8988T (cell line): ENCODE measurements at places on chromosomes 11 and 22.
A peak's percentile ranks its signal among the peaks of the same experiment; 100 is the strongest.

DNA sequence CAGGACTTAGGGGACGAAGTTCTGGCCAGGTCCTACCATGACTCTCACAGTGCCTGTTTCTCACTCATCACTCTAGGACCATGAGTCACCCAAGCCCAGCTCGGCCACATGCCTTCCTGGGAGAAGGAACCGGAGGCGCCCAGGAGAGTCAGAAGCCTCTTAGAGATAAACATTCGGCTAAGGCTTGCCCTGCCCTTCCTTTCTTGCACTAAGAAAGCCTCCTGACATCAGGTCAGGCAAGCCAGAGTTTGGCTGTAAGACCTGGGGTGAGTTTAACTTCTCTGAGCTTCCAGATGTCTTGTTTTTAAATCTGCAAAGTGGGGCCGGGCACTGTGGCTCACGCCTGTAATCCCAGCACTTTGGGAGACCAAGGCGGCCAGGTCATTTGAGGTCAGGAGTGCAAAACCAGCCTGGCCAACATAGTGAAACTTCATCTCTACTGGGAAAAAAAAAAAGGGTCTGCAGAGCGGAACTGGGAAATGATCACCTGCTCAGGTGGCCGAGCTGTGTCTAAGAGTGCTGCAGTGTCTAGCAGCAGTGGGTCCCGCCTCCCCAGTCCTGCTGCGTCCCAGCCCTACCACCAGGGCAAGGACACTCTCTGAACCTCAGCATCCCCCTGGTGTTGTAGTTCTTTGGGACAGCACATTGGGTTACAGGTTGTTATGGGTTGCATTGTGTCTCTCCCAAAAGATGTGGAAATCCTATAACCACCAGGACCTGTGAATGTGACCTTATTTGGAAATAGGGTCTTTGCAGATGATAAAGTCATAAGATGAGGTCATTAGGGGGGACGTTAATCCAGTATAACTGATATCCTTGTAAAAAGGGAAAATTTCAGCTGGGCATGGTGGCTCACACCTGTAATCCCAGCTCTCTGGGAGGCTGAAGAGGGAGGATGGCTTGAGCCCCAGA is 1.8 kb upstream of the CARS1 start:
- DNase-seq, result no peak

GRCh38 chr22:45535290-45535689 is 32.6 kb downstream of the FBLN1 start:
- DNase-seq, result no peak

- no peak for DNase-seq
These were observed 522 bp downstream of the TOB2 start for GRCh38 chr22:41446057-41446501.

- no peak for DNase-seq
These were observed 21.6 kb downstream of the AAMDC start for GRCh38 chr11:77842441-77843121.

- DNase-seq, result no peak
These were observed 81.7 kb downstream of the CCDC34 start for GRCh38 chr11:27281276-27281675.

GRCh38 chr22:49432211-49432896 is 395.3 kb downstream of the BRD1 start:
- no peak for DNase-seq

- no peak for DNase-seq
These were observed at the start of gene BCO2 for GRCh38 chr11:112174789-112175598. BCO2 (plus strand) TSS chr11:112175512; CDS start chr11:112175602, 90 bp downstream.

- peak; percentile 99 for DNase-seq
These were observed 13.9 kb downstream of the DUSP8 start for GRCh38 chr11:1557904-1558774.

- DNase-seq, result no peak
These were observed 76.4 kb downstream of the PRSS23 start for GRCh38 chr11:86876716-86877234.

- DNase-seq, result no peak
These were observed 3.9 kb upstream of the NCR3LG1 start for GRCh38 chr11:17347676-17348075.

- DNase-seq, result no peak
These were observed 15.2 kb downstream of the ATXN10 start for GRCh38 chr22:45686836-45687235.

GRCh38 chr11:48063424-48063978 is 83.1 kb downstream of the PTPRJ start:
- DNase-seq, result peak; percentile 48

DNA sequence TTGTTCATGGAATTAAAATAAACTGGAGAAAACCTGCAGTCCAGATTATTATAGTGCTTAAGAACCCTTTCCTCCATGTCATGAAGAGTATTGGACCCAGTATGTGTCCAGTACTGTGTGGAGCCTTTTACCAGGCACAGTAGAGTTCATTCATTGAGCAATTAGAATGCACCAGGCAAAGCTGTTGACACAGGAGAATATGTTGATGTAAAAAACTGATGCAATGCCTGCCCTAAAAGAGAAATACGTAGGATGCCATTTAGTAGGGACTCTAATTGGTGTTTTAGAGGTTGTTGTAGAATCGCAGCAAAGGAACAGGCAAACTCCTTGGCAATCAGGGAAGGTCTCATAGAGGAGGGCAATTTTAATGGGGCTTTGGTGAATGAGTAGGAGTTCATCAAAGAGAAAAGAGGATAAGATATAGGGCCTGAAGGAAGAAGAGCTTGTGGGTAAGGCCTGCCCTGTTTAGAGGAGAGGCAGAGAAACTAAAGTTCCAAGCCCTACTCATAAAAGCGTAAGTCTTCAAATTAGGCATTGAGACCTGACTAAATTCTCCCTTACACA is 126.4 kb downstream of the SEZ6L start:
- no peak for DNase-seq

DNA sequence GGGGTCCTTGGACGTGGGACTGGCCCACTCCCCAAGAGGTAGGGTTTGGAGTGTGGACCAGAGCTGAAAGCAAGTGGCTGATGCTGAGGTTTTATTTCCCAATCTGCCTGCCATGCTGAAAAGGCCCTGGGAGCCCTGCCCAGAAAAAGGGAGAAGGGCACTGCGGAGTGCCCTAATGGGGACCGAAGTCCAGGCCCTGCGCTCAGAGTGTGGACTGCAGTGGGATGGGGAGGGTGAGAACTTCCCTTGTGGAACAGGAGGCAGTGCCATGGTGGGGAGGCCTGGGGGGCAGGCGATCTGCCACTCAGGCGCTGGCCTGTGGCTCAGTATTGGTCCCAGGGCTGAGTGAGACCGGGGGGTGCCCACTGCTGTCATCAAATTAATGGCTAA is 4.3 kb downstream of the GPR152 start:
- no peak for DNase-seq

GRCh38 chr11:45092901-45093760 is 53.3 kb upstream of the PRDM11 start:
- DNase-seq, result no peak

DNA sequence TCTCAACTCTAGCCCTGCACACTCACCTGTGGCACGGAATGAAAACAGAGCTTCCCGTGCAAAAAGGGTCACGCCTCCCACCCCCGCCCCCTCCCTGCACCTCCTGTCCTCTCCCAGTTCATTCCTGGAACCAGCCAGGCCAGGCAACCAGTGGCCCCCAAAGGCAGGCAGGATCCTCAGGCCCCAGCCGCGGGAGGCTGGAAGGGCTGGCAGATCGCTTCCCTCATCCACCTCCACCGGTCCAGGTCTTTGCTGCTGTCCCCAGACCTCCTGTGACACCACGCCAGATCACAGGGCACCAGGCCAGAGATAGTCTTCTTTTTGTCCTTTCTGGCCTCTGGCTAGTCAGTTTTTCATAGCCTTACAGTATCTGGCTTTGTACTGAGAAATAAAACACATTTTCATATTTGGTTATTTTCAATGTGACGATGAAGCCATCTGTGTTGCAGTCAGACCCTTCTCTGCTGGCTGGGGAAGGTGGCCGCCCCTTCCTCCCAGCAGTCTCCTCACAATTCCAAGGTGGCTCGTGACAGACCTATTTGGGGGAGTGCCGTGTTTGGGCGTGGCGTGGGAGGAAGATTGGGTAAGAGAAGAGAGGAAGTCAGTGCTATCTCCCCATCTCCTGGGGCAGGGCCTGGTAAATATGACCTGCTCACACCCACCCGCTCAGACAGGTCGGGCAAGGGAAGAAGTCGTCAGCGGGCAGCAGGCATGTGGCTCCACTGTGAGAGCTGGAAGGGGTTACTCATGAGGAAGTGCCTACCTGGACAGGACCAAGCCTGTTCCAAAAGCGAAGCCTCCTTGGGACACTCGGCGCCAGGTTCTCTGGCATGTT is 9.1 kb downstream of the SSH3 start:
- DNase-seq, result no peak

DNA sequence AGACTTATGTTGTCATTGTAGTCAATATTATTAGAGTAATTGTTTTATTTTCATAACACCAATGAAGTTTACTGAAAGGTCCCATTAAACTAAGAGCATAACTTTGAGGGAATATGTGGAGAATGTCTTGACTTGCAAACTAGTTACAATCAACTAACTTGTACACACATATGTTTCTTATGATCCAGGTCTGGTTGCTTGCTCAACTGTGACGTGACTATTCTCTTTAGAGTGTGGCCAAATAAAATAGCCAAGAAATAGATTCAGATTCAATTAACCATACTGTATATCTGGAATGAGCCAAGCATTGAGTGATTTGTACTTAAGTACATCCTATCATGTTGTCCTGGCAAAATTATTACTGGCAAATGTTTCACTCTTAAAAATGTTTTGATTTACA is 101.7 kb downstream of the METTL15 start:
- DNase-seq, result no peak

GRCh38 chr11:29734287-29734686 is 282.5 kb downstream of the KCNA4 start:
- no peak for DNase-seq

GRCh38 chr22:24441406-24442351 is 14.3 kb downstream of the ADORA2A start:
- no peak for DNase-seq

DNA sequence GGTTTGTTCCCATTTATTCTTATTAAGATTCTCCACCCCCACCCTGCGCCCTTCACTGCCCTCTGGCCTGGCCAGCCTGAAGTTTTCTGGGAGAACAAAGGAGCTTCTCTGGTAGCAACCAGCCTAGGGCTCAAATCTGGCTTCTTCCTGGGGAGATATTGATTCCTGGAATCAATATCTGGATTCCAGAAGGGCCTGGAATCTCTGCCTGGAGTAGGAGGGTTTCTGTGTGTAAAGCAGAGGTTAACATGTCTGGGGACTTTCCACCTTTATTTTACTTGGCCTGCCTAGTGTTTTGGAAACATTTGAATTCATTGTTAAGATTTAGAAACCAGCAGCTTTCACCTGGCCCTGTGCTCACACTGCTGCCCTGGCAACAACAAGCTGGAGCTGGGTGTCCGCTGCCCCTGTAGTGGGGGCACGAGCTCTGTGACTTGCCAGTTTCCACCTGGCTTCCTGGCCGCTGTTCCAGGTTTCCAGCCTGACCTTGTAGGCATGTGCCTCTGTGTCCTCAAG is 5.5 kb downstream of the C11orf91 start:
- no peak for DNase-seq

DNA sequence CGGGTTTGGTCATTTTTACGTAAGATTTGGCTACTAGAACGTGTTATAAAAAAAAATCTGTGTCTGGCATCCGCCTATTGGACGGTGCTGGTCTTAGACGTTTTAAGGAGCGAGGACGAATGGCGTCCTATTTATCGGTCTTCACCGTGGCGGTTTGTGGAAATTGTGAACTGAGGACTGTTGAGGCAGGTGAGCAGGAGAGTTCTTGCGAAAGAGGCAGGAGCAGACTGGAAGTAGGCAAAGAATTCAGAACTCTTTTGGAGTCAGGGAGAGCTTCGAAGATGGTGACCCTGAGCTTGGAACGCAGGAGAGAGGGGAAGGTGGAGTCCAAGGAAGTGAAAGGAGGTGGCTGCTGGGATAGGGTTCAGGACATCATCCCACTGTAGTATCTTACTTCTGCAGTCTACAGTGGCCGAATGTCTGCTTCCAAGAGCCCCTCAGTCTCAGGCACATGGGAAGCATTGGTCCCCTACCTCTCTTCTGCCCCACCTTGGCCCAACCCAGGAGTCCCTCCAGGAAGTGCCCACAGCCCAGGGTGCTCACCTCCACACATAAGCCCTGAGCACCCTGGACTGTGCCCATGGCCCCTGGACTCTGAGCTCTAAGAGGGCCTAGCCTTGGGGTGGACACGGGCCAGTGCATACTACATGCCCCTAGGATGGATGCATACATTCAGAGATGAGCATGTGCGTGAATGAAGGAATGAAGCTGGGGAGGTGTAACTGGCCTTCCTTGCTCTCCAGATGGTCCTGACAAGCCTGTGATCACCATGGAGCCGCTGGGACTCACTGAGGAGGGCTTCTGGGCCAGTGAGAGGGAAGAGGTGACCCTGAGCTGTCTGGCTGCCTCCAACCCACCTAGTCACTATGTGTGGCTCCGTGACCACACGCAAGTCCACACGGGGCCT is 3.7 kb downstream of the VSIG10L2 start:
- no peak for DNase-seq

- DNase-seq, result no peak
These were observed 24.4 kb downstream of the FADS3 start for GRCh38 chr11:61866958-61867343.

- no peak for DNase-seq
These were observed 847.3 kb downstream of the JRKL start for GRCh38 chr11:97237151-97237550.
